ENCODE measurements at places on chromosomes 11 and 22.

DNA sequence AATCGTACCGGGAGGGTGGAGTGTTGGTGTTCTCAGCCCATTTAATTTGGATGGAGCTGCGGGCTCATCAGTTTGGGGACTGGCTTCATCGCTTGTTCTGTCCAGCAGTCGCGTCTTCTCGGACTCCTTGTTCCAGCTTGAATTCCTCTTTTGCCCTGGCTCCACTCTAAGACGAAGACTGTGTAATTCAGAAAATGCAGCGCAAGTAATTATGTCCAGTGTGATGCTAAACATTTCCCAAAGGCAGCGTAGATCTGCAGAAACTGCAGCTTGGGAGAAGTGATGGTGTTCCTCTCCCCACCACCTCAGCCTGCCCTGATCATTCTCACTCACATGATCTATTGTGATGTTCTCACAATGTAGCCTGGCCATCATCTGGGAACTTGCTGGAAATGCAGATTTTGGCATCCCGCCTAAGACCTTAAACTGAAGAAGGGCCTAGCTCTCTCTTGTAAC lies 666 bp downstream of the SLC25A18 start:
- DNase-seq, result no peak

- peak; percentile 88 for DNase-seq
Observed at GRCh38 chr11:14891143-14892035, 642 bp downstream of the CYP2R1 start.

DNA sequence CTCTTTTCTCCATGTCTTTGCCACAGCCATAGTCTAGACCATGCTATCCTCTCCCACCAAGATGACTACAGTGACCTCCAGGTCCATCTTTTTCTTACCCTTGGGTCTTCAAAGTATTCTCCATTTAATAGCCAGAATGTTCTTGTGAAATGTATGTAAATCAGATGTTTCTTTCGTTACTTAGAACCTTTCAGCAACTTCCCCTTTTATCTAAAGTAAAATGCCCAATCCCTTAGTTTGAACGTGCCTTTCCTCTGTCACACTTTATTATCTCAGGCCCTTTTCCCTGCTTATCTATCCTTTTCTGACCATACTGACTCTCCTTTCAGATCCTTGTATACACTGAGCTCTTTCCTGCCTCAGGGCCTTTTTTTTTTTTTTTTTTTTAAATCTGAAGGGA lies 17.9 kb downstream of the RBM4B start:
- no peak for DNase-seq

GRCh38 chr22:29310065-29310862 lies 3.8 kb downstream of the GAS2L1 start:
- DNase-seq, result peak; percentile 42

GRCh38 chr11:126404367-126404766 lies 48.9 kb downstream of the ST3GAL4 start:
- DNase-seq, result no peak

- DNase-seq, result no peak
Observed at GRCh38 chr11:61139387-61139786, 21.8 kb downstream of the VPS37C start.

DNA sequence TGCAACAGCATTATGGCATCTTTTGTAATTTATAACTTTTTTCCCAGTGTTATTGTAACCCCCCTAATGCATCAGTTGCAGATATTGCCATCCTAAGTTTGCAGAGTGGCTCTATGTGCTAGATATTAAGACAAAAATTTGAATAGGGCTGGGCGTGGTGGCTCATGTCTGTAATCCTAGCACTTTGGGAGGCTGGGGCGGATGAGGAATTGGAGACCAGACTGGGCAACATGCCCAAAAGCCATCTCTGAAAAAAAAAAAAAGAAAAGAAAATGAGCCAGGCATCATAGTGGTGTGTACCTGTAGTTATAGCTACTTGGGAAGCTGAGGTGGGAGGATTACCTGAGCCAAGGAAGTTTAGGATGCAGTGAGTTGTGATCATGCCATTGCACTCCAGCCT lies 50.1 kb upstream of the MUC15 start:
- DNase-seq, result no peak

- DNase-seq, result no peak
Observed at GRCh38 chr11:73565804-73566203, 32.1 kb downstream of the FAM168A start.

- DNase-seq, result peak; percentile 91
Observed at GRCh38 chr11:119741369-119742262, 12.6 kb upstream of the NECTIN1 start.

DNA sequence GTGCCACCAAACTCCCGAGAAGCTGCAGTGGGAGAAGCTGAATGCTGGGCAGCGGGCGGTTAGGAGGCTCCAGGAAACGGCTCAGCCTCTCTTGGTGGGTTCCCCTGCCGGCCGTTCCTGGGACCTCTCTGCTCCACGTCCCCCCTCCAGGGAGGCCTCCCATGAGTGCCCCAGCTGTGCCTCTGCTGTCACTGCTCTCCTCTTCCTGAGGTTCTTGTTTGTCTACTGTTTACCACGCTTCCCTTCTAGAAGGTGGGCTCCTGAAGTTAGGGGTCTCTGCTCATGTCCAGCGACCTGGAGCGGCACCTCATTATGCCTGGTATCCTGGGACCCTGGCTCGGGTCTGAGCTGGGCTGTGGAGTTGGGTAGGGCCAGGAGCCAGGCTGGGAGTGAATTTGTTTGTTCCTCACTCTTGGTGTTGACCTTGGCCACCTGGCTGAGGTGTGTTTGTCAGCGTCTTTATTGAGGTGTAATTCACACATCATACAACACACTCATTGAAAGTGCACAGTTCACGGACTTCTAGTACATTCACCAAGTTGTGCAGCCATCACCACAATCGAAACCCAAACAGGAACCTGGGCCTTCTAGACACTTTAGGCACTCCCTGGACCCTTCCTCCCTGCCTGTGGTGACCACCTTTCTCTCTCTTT lies 37.8 kb upstream of the GRAMD4 start:
- DNase-seq, result no peak

DNA sequence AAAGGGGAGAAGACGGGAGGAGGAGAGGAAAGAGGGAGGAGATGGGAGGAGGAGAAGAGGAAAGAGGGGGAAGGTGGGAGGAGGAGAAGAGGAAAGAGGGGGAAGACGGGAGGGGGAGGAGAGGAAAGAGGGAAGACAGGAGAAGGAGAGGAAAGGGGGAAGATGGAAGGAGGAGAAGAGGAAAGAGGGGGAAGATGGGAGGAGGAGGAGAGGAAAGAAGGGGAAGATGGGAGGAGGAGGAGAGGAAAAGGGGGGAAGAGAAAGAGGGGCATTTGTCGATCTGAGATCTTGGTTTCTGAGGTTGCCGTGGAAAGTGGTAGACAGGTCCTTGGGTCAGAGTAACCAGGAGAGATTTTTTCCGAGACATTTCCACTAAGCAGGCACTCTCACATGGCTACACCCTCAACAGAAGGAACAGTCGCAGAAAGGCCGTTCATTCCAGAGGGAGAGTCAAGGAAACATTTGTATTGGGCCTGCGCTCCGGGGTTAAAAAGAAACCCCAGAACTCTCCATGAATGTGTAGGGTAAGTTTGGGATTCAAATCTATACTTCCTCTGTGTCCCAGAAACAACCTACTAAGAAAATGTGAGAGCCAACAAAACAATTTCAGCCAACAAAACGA lies 39.8 kb upstream of the CARS1 start:
- DNase-seq, result no peak

- peak; percentile 39 for DNase-seq
Observed at GRCh38 chr11:14414470-14415461, 55.8 kb upstream of the RRAS2 start.

GRCh38 chr11:117908959-117909610 lies 20.1 kb downstream of the TMPRSS13 start:
- no peak for DNase-seq

DNA sequence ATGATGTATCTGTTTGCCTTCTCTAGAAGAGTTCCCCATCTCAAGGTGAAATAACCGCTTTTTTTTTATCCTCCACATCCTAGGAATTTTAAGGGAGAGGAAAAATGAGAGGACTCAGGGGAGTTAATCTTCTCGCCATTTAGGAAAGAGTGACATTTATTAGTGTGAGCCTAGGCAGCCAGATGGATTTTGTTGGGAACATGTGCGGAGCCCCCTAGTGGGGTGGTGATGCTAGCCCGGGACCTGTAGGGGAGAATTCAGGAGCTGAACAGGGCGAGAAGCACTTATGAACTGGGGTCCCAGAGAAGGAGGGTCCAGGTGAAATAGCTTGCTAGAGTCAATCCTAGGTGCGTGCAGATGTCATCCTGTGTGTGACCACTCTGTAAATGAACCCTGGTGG lies 10.7 kb downstream of the IL17RA start:
- DNase-seq, result peak; percentile 11

GRCh38 chr22:50276143-50276542 lies 6.0 kb upstream of the MAPK11 start:
- peak; percentile 78 for DNase-seq

DNA sequence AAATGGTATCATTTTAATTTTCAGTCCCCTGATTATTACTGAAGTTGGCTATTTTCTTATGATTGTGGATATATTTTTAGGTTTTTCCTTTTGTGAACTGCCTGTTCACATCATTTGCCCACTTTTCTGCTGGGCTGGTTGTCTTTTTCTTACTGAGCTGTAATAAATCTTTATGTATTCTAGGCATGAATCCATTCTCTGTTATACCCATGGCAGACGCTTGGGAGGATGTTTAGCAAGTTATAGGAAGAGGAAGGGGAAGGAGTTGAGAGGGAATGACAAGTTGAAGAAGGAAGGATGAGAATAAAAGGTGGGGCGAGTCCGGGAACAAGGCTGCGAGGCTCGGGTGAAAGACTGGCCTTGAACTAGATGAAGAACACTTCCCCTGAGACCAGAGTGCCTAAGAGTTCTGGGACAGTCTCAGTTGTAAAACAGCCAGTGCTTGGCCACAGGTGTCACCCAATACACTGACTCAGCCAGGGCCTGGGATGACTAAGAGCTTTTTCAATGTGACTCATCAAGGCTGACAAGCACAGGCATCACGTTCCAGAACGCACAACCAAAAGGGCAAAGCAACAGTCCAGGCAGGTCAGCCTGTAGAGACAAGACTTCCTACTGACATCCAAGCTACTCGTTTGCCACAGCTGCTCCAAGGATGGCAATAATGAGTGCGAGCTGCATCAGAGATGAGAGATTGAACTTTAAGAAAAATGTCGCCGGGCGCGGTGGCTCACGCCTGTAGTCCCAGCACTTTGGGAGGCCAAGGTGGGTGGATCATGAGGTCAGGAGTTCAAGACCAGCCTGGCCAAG lies 35.2 kb downstream of the LRFN4 start:
- peak; percentile 90 for DNase-seq

GRCh38 chr11:64914123-64914522 lies 2.9 kb downstream of the ATG2A start:
- no peak for DNase-seq

- DNase-seq, result no peak
Observed at GRCh38 chr11:76850130-76850529, 10.6 kb upstream of the ACER3 start.

DNA sequence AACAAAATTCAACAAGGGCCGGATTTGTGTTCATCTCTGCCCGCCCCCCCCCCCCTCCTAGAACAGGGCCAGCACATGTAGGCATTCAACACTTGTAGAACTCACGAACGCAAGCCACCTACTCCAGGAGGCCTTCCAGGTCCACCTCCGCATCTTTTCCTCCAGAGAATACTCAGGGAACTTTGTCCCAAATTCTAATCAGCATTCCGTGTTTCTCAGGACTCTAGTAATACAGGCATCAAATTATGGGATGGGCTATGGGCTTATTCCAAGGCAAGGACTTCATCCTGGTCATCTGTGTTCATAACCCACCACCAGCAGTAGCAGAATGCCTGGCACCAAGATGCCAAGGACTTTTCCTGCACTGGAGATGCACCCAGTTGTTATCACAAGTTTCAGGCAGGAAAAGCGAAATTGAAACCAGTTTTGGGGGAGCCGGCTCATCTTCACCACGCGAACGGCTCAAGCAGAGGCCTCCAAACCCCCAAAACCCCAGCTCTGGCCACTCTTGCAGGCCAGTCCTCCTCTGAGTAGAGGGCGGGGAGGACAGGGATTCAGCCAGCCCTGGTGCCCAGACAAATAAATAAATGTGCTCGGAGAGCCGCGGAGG lies 462 bp downstream of the UBE2L6 start:
- DNase-seq, result peak; percentile 48

DNA sequence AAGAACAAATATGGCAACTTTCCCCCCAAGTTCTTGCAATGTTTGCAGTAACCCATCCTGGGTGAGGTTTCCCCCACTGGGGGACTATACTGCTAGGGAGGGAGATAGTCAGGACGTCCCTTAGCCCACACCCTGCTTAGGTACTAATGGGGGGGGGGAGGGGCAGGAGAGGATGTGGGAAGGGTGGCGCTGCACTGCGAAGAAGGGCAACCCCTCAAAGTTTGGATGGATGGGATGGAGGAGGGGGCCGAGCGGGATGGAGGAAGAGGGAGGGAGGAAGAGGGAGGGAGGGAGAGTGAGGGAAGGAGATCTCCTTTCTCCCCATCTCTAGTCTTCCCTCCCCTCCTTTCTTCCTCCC lies 100.6 kb upstream of the HSD17B12 start:
- no peak for DNase-seq

DNA sequence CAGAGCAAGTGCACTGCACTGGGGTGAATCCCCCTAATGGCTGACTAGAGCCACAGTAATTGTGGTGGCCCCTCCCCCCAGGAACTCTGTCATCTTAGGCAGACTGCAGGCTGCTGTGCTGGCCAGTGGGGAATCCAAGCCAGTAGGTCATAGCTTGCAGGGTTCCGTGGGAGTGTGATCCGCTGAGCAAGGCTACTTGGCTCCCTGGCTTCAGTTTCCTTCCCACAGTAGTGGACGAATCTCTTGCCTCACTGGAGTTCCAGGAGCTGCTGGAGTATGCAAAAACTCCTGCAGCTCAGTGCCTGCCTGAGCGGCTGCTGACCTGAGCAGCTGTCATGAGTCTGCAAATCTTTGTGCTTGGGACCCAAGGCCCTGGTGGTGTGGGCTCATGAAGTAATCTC lies 13.2 kb downstream of the OOSP3 start:
- no peak for DNase-seq

DNA sequence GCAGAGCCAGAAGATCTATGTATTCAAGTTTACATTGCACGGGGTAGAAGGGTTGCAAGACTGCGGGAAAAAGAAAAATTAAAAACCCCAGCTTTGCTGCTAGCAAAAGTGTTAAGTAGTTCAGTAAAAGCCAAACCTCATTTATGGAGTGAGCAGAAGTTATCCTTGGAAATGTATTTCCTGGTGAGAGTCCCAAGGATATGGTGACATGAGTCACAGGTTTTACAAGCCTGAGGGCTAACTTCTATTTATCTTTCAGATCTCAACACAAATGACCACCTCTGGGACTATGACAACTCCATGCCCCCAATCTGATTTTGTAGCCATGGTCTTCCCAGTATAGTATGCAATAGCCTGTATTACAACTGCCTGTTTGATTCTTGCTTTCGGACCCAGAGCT lies 26.1 kb downstream of the ABTB2 start:
- DNase-seq, result no peak

- no peak for DNase-seq
Observed at GRCh38 chr11:34570584-34570983, 50.3 kb upstream of the EHF start.
